Lower leg skin (tissue), 4 donors: ENCODE measurements at places on chromosomes 3 and 15. TPM values are rescaled to one million over a fixed set of nuclear protein-coding genes. Genes with fewer than 3 reads are reported as not detected.

DNA sequence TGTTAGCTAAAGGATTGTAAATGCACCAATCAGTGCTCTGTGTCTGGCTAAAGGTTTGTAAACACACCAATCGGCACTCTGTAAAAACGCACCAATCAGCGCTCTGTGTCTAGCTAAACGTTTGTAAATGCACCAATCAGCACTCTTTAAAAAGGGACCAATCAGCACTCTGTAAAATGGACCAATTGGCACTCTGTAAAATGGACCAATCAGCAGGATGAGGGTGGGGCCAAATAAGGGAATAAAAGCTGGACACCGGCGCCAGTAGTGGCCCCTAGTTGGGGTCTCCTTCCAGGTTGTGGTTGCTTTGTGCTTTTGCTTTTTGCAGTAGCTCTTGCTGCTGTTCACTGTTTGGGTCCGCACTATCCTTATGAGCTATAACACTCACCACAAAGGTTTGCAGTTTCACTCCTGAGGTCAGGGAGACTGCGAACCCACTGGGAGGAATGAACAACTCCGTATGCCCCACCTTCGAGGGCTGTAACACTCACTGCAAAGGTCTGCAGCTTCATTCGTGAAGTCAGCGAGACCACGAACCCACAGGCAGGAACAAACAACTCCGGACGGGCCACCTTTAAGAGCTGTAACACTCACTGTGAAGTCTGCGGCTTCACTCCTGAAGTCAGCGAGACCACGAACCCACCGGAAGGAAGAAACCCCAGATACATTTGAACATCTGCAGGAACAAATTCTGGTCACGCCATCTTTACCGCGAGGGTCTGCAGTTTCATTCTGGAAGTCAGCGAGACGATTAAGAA lies 1.1 kb upstream of the SUCLG2 start:
- peak; percentile 86 for DNase-seq

- DNase-seq, result no peak
These were observed 66.9 kb upstream of the SLC2A2 start for GRCh38 chr3:171093462-171093861.

- DNase-seq, result no peak
These were observed 576.1 kb downstream of the PDCD6IP start for GRCh38 chr3:34374521-34374920.

Gene SPTBN5
- total RNA-seq, result 2.5 TPM
